ENCODE measurements at places on chromosomes 13 and 19.

DNA sequence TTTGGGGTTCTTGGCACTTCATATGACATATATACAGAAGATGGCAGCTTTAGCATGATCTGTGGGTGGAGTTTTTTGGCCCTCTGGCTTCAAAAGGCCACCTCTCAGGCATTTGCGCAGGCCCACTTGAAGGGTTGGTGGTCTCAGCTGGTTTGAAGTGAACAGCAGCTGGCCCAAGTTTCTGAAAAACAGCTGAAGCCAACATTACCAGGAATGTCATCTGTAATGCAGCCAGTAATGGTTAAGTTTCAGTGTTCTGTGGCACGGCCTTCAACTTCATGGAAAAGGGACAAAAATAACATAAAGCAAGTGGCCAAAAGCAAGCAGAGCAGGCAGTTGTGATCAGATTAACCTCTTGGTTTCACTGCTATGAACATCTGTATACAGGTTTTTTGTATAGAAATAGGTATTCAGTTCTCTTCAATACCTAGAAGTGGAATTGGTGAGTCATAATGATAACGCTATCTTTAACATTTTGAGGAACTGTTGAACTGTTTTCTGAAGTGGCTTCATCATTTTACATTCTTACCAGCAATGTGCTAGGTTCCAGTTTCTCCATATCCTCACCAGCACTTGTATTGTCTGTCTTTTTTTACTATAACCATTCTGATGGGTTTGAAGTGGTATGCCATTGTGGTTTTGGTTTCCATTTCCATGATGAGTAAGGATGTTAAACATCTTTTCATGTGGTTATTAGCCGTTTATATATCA, 245.4 kb downstream of the SHISA2 start:
- DNase-seq = no peak

GRCh38 chr13:28394422-28394821, 100.5 kb downstream of the FLT1 start:
- DNase-seq = peak; percentile 55

DNA sequence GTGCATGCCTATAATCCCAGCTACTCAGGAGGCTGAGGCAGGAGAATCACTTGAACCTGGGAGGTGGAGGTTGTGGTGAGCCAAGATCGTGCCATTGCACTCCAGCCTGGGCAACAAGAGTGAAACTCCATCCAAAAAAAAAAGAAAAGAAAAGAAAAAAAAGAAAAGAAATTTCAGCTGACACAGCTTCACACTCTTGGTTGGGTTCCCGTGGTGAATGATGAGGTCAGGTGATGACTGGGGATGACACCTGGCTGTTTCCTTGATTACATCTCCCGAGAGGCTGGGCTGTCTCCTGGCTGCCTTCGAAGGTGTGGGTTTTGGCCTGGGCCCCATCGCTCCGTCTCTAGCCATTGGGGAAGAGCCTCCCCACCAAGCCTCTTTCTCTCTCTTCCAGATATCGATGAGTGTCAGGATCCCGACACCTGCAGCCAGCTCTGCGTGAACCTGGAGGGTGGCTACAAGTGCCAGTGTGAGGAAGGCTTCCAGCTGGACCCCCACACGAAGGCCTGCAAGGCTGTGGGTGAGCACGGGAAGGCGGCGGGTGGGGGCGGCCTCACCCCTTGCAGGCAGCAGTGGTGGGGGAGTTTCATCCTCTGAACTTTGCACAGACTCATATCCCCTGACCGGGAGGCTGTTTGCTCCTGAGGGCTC, 22.0 kb downstream of the LDLR start:
- DNase-seq = no peak

DNA sequence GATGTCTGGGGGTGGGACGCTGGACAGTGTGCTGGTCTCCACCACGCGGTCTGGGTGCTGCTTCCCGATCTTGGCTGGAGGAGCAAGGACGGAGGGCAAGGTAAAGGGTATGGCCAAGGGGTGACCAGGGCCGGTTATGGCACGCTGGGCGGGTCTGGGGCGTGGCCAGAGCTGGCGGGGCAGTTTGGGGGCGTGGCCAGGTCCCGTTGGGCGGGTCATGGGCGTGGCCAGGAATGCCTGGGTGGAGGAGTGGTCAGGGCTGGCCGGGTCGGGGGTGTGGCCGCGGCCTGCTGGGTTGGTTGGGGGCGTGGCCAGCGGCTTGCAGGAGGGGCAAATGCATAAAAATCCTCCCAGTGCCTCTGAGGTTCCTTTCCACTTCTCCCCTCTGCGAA, 19.2 kb downstream of the GPX4 start:
- no peak for DNase-seq

- DNase-seq = no peak
Observed at GRCh38 chr19:41699231-41699967, 9.0 kb upstream of the CEACAM5 start.

- no peak for DNase-seq
Observed at GRCh38 chr13:51823863-51824262, 19.9 kb upstream of the DHRS12 start.

- peak; percentile 66 for DNase-seq
Observed at GRCh38 chr13:109118521-109118920, 489.1 kb downstream of the MYO16 start.

DNA sequence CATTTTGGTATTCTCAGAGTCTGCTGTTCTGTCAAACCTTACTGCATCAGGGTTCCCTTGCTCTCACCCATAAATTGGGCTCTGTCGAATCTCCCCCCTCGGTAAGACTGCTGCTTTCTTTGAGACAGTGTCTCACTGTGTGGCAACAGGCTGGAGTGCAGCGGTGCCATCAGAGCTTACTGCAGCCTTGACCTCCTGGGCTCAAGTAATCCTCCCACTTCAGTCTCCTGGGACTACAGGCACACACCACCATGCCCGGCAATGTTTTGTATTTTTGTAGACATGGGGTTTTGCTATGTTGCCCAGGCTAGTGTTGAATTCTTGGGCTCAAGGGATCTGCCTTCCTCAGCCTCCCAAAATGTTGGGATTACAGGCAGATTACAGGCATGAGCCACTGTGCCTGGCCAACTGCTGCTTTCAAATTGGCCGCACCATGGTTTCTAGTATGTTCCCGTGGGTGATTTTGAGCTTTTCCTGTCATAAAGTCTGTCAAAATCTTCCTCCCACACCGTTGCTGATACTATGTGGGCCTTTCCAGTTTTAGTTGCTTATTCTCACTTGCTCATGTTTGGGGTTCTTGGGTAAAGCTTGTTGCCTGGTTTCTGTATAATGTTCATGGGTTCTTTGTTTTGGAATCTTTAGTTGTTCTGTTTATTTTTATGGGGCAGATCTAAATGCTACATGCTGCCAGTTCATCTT, 10.6 kb downstream of the RFC3 start:
- peak; percentile 23 for DNase-seq

GRCh38 chr13:75986818-75987217, 350.7 kb downstream of the LMO7 start:
- no peak for DNase-seq
